T-cell (primary cell): ENCODE measurements at places on chromosomes 1 and 21.

DNA sequence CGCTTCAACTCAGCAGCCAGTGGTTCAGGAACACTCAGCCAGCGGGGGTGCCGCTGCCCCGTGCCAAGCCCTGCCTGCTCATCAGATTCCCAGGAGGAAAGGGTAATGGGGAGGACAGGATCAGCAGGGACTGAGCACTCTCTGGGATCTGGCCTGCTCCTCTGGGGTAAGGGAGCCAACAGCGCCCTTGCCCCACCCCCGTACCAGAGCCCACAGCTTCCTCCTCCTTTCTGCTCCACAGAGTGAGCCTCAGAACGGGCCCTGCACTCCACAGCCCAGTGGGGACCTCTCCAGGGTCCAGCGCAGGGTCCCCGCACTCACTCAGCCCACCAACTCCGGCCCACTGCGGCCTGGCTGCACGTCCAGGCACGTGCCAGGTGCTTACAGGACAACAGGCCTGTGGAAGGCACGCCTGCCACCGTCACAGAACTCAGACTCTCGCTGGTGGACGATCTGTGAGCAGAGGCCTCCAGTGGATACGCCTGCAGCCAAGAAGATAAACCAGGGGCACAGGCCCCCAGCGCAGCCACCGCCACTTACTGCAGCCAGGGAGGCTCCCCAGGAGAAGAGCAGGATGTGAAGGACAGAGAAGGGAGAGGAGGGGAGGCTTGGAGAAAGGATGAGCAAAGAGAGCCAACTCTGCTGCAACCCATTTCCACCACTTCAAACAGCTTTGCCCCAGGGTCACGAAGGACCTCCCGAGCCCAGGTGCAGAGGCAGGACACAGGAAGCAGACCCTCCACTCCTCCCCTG, 2.1 kb downstream of the MEGF6 start:
- DNase-seq = no peak

- DNase-seq = no peak
Observed at GRCh38 chr1:21511579-21512522, 2.6 kb downstream of the ALPL start.

- no peak for DNase-seq
Observed at GRCh38 chr1:169130683-169131082, 24.2 kb downstream of the ATP1B1 start.

GRCh38 chr21:44944596-44944995, 4.8 kb downstream of the SLX9 start:
- no peak for DNase-seq

DNA sequence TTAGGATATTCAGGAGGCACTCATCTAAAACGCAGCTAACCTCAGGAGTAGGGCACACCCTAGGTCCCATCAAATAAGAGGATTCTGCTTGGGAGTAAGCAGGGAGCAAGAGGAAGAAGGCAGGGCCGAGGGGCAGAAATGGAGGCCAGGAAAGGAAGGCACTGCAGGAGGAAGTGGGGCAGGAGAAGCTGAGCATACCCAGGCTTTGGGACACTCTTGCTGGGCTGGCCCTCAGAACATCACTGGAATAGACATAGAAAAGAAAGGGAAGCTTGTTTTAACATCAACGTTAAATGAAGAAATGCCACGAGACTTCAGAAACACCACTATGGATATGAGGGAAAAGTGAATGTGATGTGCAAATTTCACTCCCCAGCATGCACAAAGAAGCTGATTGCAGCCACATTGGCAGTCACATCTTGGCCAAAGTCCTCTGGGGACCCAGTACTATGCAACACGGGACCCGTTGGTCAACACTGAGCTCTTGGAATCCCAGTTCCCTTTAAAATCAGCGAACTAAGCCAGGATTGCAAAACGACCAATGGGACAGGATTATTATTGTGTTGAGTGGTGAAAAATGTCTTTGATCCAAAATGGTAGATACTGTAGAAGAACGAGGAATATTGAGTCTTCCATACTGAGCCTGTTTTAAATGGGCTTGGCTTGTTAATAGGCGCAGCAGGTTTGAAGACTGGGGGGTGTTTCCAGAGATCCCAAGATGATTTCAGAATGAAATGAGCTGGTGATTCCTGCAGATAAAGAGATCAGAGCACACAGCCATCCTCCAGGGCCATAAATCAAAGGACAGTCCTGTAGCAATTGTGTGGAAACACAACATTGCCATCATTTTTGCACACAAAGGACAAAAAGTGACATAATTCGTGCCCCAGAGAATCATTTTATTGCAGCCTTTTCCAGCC, 152.4 kb downstream of the TOMM20 start:
- no peak for DNase-seq

GRCh38 chr1:168223681-168224540, 1.9 kb upstream of the SFT2D2 start:
- DNase-seq = no peak

DNA sequence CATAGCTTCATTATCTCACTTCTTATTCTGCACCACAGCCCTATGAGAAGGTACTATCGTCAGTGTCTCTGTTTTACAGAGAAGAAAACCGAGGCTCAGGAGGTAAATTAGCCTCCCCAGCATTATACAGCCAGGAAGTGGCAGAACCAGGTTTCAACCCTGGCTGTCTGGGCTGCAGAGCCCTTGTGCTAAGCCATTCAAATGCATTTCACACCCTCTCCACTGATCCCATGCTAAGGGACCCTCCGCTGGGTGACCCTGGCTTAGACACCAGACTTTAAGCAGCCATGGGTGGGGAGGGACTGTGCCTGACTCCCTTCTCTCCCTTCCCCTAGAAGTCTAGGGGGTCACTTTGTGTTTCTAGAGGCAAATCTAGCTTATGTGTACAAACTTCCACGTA, 87.5 kb downstream of the RRAGC start:
- DNase-seq = no peak

- no peak for DNase-seq
Observed at GRCh38 chr1:87942165-87942564, 613.5 kb downstream of the LMO4 start.

- no peak for DNase-seq
Observed at GRCh38 chr1:30271401-30272276, 451.7 kb downstream of the MATN1 start.

GRCh38 chr1:55305735-55306134, 90.6 kb upstream of the USP24 start:
- DNase-seq = no peak

DNA sequence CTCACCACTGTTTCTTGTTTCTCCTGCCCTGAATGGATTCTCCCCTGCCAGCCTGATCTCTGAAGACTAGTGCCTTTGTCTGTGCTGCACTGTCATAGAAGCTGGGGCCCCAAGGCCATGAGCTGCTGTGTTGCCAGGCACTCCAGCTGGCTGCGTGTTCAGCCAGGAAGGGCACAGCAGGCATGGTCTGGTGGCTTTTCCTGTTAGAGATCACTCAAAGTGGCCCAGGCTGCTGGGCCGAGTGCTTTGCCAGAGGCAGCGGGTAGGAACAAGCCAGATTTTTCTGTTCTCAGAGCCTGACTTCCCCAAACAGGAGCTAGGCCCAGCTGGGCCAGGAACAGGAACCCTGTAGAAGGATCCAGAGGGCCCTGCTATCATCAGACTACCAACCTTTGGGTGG, 5.2 kb downstream of the ADPRS start:
- no peak for DNase-seq

- DNase-seq = no peak
Observed at GRCh38 chr21:35616090-35616489, 444.2 kb downstream of the SETD4 start.

- no peak for DNase-seq
Observed at GRCh38 chr1:64526312-64526711, 56.4 kb downstream of the CACHD1 start.

GRCh38 chr1:25799352-25799934, 550 bp upstream of the SELENON start:
- no peak for DNase-seq

- no peak for DNase-seq
Observed at GRCh38 chr1:85047472-85048295, 616 bp downstream of the MCOLN3 start.

DNA sequence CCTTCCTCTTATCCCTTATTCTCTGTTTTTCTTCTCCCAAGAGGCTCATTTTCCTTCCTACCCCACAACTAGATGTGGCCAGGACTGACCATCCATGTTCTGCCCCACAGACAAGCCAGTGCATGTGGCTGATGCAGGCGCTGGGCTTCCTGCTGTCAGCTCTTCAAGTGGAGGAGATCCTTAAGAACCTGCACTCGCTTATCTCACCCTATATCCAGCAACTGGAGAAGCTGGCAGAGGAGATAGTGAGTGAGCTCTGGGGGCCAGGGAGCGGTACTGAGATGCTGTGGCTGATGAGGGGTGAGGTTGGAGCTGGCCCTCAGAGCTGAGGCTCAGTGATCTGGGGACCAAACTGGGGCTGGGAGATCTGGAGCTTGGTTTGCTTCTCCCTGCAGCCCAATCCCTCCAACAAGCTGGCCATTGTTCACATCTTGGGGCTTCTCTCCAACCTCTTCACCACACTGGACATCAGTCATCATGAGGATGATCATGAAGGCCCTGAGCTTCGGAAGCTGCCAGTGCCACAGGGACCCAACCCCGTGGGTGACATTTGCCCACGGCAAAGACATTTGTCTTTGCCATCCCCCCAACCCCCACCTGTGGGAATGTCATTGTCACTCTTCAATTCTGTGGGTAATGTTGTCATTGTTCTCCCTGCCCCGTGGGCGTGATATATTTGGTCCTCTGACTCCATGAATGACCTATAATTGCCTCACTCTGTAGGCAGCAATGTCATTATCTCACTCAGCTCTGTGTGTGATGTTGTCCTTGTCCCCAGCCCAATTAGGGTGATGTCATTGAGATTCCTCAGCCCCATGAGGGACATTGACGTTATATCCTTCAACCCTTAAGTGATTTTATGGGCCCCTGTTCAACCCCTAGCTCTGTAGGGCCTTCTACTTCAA, 11.2 kb upstream of the DPH2 start:
- DNase-seq = no peak
